ENCODE measurements at places on chromosomes 4 and X.

DNA sequence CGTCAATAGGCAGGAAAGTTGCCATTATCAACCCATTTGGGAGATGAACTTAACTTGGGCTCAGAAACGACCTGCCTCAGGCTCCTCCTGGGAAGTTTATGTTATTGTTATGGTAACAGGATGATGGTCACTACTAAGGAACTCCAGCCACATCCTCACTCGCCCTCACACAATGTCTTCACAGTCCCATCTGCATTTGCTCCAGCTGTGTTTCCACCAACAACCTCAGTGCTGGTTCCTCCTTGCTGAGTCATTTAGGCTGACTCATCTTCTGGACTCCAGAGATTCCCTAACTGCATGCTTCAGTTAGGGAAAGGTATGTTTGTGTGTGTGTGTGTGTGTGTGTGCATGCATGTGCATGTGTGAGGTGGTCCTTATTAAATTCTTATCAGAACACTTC is 293.4 kb upstream of the BOD1L1 start:
- no peak for DNase-seq

- DNase-seq = no peak
Observed at GRCh38 chr4:107931775-107932321, 499 bp downstream of the CYP2U1 start.

GRCh38 chr4:188573104-188573503 is 433.9 kb downstream of the TRIML1 start:
- no peak for DNase-seq

DNA sequence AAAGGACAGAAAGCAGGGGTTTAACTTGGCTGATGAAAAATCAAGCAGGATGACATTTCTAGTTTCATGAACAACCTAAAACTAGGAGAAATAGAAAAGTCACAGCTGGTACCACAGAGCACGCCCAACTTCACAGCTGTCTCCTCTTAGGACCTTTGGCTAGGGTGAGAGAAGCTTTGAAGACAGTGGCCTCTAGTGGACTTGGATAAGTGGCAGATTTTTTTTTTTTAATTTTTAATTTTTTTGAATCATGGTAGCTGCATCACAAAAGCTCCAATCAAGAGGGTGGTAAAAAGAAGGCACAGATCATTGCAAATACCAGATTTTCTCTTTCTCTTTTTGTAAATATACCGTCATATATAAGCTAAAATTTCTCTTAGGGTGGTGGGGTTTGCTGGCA is 20.2 kb upstream of the MAP3K15 start:
- no peak for DNase-seq

DNA sequence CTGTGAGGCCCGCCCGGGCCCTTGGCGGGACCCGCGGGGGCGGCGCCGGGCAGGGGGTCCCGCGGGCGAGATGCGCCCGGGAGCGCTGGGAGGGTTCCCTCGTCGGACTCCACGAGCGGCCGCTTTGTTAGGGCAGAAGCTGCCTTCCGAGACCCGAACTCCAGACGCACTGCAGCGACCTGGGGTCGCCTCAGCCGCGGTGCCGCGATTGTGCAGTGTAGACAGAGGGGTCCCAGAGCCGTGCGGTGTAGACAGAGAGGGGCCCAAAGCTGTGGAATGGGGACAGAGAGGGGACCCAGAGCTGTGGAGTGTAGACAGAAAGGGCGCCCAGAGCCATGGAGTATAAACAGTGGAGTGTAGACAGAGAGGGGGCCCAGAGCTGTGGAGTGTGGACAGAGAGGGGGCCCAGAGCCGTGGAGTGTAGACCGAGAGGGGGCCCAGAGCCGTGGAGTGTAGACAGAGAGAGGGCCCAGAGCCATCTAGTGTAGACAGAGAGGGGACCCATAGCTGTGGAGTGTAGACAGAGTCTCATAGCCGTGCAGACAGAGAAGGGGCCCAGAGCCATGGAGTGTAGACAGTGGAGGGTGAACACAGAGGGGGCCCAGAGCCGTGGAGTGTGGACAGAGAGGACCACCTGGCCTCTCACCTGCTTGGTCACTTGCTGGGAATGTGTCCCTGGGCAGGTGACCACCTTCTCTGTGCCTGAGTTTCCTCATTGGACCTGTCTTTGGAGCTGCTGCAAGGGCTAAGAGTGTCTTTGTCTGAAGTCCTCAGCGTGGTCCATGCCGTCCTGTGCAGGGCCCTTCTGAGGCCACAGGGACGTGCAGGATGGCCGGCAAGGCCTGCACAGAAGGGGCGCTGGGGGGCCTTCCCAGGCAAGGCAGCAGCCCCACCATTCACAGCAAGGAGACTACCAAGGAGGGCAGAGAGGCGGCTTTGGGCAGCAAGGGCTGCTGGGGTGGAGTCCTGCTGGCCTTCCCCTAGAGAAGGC is 875 bp downstream of the RGS12 start:
- no peak for DNase-seq

DNA sequence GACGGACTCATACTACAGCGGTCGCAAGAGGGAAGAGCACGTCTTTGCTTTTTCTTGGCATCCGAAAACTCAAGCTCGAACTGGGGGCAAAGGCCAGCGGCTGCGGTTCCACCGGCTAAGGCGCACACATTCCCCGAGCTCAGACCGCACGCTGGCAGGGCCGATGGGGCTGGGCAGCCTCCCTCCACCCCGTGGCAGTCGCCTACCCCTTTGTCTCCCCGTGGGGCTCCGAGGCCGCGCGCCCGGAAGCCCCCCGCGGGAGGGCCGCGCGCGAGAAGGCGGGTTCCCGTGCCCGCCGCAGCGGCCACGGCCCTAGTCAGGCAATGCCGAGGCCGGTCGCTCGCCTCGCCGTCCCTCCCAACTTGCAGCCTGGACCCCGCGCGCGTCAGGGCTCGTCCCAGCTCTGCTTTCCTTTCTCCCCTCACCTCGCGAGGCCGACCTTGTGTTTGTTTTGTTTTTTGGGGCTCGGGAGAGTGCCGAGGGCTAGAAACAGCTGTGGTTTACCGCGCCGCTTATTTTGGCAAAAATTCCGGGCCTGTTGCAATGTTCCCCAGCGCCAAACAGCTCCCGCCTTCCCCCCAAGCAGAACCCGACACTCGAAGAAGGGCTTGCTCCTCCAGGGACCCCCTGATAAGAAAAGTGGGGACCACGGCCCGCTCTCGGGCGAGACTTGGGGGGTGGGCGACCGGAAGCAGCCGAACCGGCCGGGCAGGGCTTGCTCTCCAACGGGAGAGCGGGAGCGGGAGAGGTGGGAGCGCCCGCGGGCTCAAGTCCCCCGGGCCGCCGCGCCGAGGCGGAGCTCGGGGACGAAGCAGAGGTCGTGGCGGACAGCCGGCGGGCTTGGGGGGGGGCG is 561 bp upstream of the N4BP2 start:
- peak; percentile 14 for DNase-seq

DNA sequence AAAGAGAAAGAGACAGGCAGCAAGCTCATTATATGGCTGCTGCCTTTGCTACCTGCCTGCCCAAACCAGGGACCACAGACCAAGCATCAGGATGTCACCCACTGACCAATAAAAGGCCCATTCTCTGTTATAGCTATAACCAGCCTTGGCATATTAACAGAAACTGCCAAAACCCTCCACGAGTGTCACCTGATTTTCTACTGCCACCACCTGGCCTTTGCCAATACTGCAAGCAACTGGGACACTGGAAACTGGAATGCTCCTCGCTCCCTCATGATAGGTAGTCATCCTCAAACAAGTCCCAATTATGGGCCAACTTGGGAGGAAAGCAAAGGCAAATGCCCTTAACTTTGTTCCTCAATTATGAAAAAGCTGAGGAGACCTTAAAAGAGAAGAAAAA is 76.0 kb downstream of the SPIN4 start:
- DNase-seq = no peak

DNA sequence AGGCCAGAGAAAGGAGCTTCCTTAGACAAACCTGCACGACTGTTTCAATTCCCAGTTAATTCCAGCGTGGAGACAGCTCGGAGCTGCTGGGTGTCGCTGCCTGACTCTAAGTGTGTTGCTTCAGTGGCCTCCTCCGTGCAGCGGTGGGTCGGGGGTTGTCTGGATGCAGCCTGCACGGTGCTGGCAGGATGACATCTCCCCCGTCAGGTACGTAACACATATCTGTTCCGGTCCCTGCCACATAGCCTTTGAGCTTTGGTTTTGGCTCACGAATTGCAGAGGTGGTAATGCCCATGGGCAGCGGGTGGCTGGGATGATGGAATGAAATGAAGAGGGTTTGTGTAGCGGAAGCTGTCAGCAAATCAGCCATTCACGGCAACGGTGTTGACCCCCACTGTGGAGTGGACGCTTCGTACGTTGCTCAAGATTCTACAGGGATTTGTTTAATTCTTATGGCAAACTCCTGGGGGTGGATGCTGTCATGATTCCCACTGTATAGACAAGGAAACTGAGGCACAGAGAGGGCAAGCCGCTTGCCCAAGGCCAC is 33.7 kb upstream of the HMX1 start:
- DNase-seq = no peak

DNA sequence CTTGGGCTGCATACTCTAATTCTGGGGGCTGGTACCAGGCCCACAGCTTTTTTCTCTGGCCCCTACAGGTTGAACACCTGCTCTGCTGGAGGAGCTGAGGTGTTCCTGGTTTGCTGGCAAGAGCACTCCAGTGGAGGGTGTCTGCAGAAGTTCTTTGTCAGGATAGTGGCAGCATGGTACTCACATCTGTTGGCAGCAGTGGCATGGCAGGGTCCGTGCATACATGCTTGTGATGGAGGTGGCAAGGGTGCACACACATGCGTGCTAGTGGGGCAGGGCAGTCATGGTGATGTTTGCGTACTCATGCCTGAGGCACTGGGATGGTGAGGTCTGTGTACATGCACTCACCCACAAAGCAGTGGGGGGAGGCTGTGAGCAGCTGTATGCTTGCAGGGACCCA is 235.5 kb upstream of the KLF8 start:
- DNase-seq = no peak

DNA sequence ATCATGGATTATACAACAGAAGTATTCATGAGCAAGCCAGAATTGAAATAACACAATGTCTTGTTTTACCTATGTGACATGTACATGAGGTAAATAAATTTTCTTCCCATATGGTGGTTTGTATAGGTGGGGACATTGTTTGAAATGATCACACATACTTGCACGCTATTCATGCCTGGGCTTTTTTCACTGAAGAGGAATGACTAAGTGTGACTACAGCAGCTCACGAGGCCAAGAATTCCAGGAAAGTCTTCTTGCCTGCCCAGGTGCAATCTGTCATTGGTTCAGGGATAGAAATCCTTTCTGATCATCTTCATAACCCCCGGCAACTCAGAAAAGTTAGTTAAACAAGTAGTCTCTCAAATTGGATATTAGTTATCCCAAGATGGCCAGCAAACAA is 36.3 kb upstream of the AREG start:
- DNase-seq = no peak

DNA sequence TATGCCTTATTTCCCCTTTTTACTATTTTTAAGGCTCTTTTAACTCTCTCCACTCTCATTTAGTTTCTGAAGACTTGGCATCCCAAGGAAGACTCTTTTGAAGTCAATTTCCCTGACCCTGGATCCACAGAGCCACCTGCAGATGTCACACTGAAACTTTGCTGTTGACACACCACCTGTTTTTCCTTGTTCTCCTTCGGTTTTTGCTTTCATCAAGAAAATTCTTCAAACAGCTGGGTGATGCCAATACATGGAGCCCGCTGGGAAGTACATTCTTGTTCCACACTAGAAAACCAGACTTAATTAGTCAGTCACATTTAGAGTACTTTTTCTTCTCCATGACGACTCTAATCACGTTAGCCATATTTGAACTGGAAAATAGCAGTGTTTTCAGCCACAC is 293.9 kb downstream of the PDGFC start:
- DNase-seq = no peak

DNA sequence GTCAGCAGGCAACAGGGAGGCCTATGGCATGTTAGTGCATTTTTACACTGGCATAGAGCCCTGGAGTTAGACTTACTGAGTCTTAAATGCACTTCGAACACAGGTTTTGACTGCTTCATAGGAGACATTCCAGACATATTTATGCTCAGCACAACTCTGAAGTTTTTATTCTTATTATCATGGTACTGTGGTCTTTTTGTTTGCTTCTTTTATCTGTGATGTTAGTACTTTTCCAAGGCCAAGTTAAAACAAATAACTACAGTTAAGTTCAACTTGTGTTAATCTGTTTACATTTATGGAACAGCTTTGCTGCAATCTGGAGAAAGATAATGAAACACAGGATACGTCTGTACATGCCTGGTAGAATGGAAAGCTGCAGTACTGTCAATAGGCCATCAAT is 76.5 kb downstream of the COL4A5 start:
- DNase-seq = no peak

GRCh38 chr4:7539659-7540058 is 104.9 kb upstream of the PSAPL1 start:
- DNase-seq = no peak

DNA sequence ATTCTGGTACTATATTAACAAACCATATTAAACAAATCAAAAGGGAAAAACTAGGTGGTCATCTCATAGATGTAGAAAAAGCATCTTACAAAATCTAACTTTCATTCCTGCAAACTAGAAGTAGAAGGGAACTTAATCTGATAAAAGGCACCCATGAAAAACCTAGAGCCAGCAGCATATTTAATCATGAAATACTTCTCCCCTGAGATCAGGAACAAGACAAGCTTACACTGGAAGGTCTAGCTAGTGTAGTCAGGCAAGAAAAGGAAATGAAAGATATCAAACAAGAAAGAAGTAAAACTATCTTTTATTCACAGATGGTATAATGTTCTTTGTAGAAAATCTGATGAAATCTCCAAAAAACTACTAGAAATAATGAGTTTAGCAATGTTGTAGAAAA is 41.2 kb downstream of the ATP10D start:
- DNase-seq = no peak

GRCh38 chr4:24745172-24745895 is 50.0 kb upstream of the SOD3 start:
- no peak for DNase-seq

DNA sequence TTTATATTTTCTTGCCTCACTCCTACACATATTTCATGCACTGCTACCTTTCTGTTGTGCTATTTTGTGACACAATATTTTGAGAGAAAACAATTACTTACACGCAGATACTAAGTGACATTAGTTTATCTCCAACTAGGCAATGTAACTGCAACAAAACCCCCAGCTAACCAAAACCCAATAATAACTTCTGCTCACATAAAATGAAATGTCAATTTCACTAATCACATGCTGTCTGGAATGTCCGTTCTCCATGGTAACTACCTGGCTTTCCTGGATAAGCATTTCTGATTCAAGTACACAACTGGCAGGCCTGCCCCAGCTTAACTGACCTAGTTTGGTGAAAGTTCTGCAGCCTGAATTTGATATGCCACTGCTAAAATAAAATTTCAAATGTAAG is 313.5 kb downstream of the TMA16 start:
- no peak for DNase-seq

- DNase-seq = no peak
Observed at GRCh38 chrX:24168807-24169206, 19.3 kb downstream of the ZFX start.

- DNase-seq = no peak
Observed at GRCh38 chr4:140300271-140300970, 73.0 kb upstream of the SCOC start.

DNA sequence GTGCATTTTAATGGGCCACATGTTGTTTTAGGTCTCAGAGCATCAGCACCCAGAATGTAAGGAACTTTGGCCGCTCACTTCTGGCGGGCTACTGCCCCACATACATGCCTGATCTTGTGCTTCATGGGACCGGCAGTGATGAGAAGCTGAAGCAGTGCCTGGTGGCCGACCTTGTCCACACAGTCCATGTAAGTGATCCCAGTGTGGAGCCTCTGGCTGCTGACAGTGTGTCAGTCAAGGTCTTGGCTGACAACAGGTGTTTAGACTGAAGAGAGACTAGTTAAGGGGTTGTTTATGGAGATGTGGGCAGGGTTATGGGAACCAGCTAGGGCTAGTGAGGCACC is 101.4 kb downstream of the FNIP2 start:
- no peak for DNase-seq

- DNase-seq = no peak
Observed at GRCh38 chr4:102543030-102543928, 42.1 kb downstream of the NFKB1 start.
